ENCODE measurements at places on chromosomes 2 and 18.

GRCh38 chr2:18830962-18831361 lies 241.6 kb upstream of the NT5C1B start:
- no peak for DNase-seq

DNA sequence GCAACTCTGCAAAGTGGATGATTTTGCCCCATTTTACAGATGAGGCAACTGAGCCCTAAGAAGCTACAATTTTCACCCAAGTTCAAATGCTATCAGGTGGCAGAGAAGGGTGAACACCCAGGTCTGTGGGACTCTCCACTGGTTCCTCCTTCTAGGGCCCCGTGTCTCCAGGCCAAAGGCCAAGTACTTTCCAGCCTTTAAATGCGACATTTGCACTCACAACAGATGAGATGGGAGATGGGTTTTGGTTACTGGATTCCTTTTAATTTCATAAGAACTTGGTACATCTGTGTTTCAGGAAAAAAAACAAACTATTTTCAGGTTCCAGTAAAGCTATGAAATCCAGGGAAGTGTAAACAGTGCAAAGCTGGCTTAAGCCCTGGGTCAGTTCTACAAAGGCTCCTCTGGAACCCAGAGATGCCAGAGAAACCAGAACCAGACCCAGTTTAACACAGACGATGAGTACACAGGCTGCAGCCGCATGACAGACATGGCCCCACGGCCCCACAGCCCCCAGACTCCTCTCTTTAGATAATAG lies 361.7 kb downstream of the ANAPC1 start:
- no peak for DNase-seq

- DNase-seq: peak; percentile 75
Observed at GRCh38 chr18:63322908-63323634, 3.5 kb upstream of the BCL2 start.

DNA sequence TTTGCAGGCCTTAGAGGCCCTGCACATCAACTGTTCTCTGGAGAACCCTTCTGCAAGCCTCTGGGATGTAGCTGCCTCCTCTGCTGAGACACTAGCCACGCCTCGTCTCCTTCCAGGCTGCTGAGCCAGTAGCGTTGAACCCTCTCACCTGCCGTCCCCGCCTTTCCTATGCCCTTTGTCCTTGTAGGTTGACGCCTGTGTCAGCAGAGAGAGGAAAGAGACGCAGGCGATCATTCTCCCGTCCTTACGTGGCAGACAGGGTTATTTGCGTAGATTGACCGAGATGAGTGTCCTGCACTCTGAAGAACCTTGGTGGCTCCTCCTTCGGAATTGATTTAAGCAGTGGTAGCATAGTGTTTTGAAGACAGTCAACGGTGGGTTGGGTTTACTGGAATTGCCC lies 27.8 kb downstream of the ID2 start:
- no peak for DNase-seq

DNA sequence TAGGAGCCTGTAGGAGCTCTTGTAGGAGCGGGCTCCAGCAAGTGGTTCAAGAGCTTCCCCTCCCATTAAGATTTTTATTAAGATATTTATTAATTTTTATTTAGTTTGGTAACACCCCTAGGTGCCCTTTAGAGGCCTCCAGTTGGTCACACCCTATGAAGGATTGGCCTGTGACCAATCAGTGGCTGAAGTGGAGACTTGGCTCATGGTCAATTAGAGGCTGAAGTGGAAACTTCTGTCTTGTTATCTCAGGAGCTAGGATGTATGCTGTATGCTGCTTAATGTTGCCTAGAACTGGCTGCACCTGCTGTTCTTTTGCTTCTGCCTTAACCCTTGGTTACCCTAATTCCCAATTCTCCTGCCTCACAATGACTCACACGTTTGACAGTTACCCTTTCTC lies 48.7 kb downstream of the DHRS9 start:
- DNase-seq: no peak

- DNase-seq: no peak
Observed at GRCh38 chr2:98805412-98806171, 74.7 kb upstream of the MGAT4A start.

GRCh38 chr18:7575465-7576028 lies 8.4 kb downstream of the PTPRM start:
- DNase-seq: no peak

- DNase-seq: no peak
Observed at GRCh38 chr18:827093-827677, 15.1 kb upstream of the YES1 start.

DNA sequence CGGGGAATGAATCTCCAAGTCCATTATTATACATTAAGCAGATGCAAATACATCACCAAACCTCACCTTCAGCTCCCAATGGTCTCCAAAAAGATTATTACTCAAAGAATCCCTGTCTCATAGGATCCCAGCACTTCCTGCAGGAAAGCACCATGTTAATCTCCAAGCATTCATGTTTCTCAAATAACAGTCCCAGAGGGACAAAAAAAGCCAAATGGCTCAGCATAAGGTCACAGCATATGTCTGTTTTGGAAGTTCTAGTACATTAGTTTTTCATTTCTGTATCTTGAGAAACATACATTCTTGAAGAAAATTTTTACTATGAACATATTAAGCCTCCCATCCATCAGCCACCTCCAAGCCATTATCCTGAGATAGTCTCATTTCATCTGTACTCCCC lies 103.3 kb downstream of the METTL4 start:
- DNase-seq: no peak

- DNase-seq: no peak
Observed at GRCh38 chr2:10239561-10239967, 63.1 kb upstream of the HPCAL1 start.

GRCh38 chr2:140234116-140234515 lies 1453.9 kb upstream of the NXPH2 start:
- no peak for DNase-seq

GRCh38 chr2:171529914-171530313 lies 7.6 kb downstream of the CYBRD1 start:
- no peak for DNase-seq

DNA sequence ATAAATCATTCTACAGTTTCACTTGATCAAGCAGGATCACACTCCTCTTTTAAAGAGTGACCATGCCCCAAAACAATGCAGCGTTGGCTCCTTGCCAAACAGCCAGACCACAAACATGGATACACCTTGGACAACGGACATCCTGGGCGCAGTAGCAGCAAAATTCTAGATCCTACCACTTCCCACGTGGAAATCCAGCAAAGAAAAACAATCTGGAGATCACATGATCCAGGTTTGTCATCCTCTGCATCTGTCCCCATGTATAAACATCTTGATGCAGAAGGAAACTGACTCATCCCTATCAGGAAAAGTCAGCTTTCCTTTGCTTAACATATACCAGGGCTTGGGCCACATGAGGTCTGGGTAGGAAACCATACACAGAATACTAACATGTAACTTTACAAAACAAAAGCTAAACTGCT lies 53.1 kb downstream of the ZNF521 start:
- DNase-seq: no peak

DNA sequence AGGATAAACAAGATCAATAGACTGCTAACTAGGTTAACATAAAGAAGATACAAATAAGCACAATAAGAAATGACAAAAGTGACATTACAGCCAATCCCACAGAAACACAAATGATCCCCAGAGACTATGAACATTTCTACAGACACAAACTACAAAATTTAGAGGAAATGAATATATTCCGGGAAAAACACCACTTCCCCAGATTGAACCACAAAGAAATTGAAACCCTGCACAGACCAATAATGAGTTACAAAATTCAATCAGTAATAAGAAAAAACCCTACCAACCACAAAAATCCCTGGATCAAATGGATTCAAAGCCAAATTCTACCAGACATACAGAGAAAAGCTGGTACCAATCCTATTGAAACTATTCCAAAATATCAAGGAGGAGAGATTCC lies 232.4 kb upstream of the RBMS1 start:
- DNase-seq: no peak

- no peak for DNase-seq
Observed at GRCh38 chr18:36576339-36576738, 252.5 kb downstream of the TPGS2 start.

DNA sequence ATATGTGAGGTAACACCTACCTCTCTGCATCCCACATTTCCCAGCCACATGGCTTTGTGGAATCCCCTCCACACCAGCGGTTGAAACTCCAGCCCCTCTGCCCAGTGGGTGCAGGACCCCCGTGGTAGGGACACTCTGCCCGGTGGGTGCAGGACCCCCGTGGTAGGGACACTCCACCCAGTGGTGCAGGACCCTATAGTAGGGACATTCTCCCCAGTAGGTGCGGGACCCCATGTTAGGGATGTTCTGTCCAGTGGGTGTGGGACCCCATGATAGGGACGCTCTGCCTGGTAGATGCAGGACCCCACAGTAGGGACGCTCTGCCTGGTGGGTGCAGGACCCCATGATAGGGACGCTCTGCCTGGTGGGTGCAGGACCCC lies 11.5 kb downstream of the COPS9 start:
- no peak for DNase-seq

GRCh38 chr18:574865-575645 lies 5.1 kb upstream of the CETN1 start:
- DNase-seq: no peak

- DNase-seq: no peak
Observed at GRCh38 chr2:216632952-216633615, at the start of gene IGFBP2. IGFBP2 (plus strand) TSS chr2:216633420; CDS start chr2:216633524, 104 bp downstream.

- DNase-seq: no peak
Observed at GRCh38 chr2:16365366-16365765, 300.3 kb downstream of the CYRIA start.

DNA sequence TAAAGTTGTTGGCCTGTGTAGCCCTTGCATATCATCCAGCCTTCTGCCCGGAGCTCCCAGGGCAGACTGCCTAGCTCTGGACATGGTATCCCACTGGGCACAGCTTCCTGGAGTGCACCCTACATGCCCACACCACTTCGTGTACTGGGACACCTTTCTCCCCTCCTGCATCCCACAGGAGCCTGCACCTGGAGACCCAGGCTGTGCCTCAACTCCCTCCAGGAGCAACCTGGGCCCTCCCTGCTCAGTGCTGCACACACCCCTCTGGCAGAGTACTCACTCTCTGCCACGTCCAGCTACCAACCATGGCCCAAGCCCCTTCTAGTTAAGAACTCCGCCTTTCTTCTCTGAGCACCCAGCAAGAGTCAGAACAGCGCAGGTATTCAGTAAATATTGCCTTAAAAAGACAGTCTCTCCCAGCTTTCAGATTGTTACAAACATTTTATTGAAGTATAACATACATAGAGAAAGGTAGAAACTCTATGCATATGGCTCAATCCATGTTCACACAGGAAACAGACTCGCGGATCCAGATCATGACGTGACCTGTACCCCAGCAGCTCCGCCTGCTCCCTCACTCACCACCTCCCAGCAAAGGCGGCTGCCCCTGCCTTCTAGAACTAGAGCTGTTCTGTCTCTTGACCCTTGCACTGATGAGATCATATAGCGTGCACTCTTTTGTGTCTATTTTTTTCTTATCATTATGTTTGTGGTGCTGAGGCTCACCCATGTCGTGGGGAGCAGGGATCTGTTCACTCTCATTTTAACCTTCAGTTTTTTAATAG lies 98.4 kb upstream of the MYCN start:
- no peak for DNase-seq

DNA sequence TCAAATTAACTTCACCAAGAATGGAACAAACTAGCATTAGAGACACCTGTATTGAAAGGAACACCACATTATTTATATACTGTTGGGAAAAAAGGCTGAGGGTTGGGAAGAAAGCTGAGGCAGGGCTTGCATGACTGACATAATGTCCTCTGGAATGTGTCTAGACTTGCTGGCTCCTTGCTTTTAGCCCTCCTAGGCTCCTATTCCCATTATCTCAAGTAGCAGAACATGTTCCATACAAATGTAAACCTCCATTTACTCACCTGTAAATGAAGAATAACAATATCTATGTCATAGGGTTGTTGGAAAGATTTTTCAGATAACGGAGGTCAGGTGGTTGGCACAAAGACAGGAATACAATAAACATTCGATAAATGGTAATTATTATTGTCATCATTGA lies 976 bp upstream of the ACADL start:
- DNase-seq: no peak

DNA sequence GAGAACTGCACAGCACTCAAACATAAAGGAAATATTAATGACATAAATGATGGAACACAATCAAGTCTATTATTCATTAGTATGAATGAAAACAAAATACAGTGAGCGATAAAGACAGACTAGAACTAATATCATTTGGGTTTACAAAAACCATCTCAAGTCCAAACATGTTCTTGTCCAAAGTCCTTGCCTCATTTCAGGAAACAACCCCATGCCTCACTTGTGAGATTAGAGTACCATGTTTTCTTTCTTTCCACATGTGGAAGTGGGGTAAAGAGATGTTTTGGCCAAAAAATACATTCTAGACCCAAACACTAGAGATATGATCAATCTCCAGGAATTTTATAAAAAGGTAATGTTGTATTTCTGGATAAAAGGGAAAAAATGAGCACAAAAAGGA lies 53.3 kb upstream of the NFE2L2 start:
- DNase-seq: no peak

DNA sequence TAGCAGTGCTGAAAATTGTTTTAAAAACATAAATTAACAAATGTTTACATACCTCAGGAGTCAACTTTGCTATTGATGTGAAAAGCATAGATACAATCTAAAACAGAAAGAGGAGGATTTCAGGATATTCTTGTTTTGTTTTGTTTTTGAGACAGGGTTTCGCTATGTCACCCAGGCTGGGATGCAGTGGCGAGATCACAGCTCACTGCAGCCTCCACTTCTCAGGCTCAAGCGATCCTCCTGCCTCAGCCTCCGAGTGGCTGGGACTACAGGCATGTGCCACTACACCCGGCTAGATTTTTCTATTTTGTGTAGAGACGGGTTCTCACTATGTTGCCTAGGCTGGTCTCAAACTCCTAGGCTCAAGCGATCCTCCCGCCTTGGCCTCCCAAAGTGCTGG lies 60.6 kb downstream of the C2orf74 start:
- no peak for DNase-seq

- DNase-seq: no peak
Observed at GRCh38 chr2:167381349-167381748, 493.1 kb downstream of the XIRP2 start.

DNA sequence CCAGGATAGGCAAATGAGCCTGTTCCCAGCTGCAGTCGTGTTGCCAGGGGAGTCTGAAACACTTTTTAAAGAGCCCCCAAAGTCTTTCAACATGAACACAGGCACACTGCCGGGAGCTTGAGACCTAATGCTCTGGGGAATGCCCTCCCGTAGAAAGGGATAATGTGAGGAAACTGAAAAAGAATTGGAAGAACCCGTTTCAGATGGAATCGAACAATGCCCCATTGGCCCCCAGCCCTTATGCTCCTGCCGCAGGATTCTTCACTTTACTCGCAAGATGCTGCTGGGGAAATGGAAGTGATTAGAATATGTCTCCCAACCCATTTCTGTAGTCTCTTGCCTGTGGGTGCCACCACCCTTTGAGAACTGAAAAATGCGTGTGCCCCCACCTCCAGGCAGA lies 136.3 kb upstream of the GATA6 start:
- DNase-seq: no peak

DNA sequence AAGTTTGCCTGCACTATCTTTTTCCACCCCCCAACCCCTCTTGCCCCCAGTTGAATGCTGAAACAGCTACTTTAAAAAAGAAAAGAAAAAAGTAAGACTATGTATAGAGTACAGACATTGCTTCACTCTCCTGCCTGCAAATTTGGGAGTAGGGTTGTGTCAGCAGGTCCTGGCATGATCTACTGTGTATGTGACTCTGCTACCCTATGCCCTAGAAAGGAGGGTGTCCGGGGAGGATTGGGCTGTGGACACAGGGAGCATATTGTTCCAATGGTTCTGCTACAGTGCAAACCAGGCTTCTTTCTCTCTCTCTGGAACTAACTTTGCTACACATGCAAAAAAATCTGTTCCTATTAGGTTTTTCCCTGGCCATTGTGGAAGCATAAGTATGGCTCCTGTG lies 9.9 kb upstream of the ZEB2 start:
- no peak for DNase-seq

All from CD4-positive, alpha-beta T cell treated with Interleukin-10 for 1 hour (primary cell).